ENCODE measurements at places on chromosomes 12 and 14.

DNA sequence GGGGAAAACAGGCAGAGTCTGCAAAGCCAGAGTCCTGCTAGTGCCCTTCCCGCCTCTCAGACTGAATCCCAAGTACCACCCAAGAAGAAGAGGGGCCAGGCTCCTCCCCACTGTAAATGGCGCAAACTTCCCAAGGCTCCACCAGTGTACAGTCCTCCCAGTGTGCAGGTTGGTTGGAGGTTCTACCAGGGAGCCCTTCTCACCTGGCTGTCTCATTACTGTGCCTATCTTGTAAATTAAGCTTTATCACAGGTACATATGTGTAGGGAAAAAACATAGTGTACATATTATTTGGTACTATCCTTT is 189.7 kb downstream of the FSCB start:
- no peak for DNase-seq

GRCh38 chr14:49893309-49894213 is 679 bp downstream of the ARF6 start:
- peak; percentile 74 for DNase-seq

DNA sequence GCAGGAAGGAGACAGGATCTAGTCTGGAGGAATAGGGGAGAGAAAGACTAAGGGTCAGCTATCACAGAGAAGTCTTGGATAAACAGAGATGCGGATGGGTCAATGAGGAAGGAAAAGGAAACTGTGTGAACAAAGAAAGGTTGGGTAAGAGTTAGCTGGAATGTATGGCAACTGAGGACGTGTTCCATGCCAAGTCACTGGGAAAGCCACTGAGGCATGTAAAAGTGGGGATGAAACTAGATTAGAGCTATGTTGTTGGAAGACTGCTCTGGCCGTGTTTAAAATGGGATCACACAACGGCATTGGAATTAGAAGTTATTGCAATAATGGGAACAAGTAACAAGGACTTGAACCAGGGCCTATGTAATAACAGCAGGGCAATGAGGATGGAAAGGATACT is 3.9 kb upstream of the NR2C1 start:
- no peak for DNase-seq

DNA sequence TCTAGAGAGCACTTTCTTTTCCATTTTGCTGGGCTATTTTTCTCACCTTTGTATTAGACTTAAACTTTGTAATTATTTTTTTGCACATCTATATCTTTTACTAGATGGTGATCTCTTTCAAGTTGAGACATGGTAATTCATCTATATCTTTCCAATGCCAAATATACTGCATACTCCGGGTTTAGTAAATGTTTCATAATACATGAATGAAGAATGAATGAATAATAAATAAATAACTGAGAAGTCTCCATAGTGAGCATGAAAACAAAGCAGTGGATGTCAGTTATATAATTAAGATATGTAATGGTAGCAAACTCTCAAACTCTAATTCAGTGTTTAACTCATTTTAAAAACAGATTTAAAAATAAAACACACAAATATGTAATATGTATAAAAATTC is 342.5 kb upstream of the KITLG start:
- DNase-seq = no peak

- DNase-seq = no peak
Measured at GRCh38 chr14:104657563-104658324, 31.7 kb upstream of the INF2 start.

GRCh38 chr12:7555752-7556151 is 52.2 kb upstream of the CD163 start:
- no peak for DNase-seq

GRCh38 chr14:52856139-52856538 is 64.7 kb upstream of the GNPNAT1 start:
- DNase-seq = no peak

- DNase-seq = no peak
Measured at GRCh38 chr12:5488626-5488955, 56.7 kb downstream of the NTF3 start.

- no peak for DNase-seq
Measured at GRCh38 chr12:121455766-121456420, 56.0 kb downstream of the RNF34 start.

- no peak for DNase-seq
Measured at GRCh38 chr12:23909551-23909950, 39.9 kb downstream of the SOX5 start.

- no peak for DNase-seq
Measured at GRCh38 chr12:60123557-60123956, 527.7 kb downstream of the SLC16A7 start.

DNA sequence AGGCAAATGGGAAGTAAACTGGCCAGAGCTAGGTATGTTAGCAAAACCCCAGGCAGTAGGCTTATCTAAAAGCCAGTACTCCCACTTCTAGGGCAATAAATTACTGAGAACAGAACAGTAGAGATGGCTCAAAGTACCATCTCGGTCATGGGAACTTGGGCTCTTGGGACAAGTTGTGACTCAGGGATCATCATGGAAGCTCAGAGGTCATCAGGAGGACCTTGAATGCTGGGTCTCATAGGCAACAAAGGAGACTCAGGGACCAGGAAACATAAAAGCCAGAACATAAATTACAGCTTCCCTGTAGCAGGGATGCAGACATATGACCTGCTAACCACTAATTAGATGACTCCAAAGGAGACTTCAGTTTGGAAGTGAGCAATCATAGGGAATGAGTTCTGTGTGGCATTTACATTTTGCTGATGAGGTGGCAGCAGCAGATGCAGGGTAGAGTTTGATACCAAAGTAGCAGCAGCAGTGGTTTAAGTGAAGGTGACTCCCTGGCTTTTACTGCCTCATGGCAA is 97.6 kb upstream of the SCAF11 start:
- DNase-seq = no peak

- no peak for DNase-seq
Measured at GRCh38 chr12:80513211-80513610, 69.2 kb downstream of the PTPRQ start.

- DNase-seq = no peak
Measured at GRCh38 chr14:101457301-101457935, 103.9 kb upstream of the DIO3 start.

DNA sequence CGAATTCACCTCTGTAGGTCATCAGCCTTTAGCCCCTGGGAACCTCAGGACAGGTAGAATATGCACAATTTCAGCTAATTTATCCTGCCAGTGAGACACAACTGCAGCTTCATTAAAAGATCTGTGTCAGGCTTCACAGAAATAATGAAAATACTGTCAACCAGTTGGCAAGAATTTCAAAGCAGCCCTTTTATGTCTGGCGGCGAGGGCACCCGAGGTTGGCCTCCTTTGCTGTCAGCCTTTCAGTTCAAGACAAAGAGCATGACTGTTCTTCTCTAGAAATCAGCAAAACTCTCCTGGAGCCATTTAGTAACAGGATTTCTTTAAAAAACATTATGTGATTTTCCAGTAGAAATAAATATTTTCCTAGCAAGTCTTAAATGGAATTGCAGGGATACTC is 75.9 kb downstream of the BBS10 start:
- no peak for DNase-seq

- no peak for DNase-seq
Measured at GRCh38 chr12:43277651-43278540, 274.1 kb downstream of the ADAMTS20 start.

DNA sequence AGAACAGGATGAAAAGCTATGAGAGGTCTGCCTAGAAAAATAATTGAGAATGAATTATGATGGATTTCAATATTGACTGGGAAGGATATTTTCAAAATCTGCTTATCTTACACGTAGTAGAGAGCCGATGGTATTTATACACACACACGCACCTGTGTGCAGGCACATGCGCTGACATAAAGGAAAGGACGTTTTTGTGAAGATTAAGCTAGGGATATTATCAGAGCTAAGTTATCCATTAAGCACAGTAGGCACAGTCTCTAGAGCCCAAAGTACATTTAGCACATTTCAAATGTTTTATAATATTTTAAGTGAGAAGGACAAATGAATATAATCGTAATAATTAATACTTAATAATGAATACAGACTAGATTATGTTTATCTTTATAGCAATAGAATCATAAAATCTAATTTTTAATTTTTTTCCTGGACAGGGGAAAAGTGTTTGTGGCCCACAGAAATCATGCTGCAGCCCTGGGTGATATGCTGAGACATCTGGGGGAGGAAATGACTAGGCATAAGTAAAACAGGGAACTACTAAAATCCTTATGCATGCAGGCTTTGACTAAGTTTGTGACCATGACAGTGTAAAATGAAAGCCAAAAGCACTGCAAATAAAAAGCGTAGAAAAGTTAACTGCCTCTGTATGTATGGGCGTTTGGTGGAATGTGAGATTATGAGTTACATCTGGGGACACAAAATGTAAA is 146.1 kb downstream of the KITLG start:
- DNase-seq = no peak

GRCh38 chr14:96135285-96135684 is 69.4 kb upstream of the BDKRB2 start:
- no peak for DNase-seq

DNA sequence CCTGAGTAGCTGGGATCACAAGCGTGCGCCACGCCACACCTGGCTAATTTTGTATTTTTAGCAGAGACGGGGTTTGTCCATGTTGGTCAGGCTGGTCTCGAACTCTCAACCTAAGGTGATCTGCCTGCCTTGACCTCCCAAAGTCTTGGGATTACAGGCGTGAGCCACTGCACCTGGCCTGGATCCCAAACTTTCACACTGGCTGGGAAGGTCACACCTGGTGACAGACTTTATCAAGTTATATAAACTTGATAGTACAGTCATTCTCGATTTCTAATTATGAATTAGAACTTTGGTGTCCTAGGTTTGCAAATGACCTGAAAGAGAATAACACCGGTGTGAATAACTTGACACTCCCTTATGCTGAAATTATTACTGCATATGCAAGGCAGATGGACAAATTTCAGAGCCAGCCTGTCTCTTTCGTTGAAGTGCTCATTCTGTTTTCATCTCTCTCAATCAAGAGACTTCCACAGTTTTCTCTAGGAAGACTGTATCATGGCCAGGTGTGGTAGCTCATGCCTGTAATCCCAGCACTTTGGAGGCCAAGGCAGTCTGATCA is 5.9 kb downstream of the PLBD1 start:
- no peak for DNase-seq

- DNase-seq = no peak
Measured at GRCh38 chr12:48873096-48873495, 7.4 kb upstream of the RND1 start.

- no peak for DNase-seq
Measured at GRCh38 chr14:31021576-31021949, 3.9 kb upstream of the AP4S1 start.

DNA sequence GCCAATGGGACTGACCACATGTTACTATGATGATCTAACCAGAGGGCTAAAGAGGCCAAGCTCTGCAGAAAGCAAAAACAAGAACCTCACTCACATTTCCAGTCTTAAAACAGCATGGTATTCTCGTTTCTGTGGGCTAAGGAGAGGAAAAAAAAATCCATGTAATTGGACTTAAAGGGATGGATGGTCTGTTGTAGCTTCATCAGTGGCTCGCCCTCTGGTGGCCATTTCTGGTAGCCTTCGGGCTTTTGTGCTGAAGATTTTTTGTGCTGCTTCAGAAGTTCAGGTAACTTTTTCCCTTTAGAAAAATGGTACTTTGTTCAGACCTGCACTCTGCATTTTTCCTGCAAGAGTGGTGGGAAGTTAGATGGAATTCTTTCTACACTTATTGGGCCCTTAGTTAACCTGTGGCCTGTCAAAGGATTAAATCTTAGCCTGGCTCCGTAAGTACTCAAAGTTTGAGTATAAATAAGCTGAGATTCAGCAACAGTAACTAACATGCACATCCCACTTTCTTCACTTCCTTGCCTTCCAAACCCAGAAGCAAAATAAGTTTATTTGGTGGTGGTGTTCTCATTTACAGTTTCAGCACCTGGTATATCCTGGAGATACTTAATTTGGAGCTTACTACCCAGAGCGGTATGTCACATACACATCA is 22.3 kb downstream of the DCAF4 start:
- peak; percentile 68 for DNase-seq

DNA sequence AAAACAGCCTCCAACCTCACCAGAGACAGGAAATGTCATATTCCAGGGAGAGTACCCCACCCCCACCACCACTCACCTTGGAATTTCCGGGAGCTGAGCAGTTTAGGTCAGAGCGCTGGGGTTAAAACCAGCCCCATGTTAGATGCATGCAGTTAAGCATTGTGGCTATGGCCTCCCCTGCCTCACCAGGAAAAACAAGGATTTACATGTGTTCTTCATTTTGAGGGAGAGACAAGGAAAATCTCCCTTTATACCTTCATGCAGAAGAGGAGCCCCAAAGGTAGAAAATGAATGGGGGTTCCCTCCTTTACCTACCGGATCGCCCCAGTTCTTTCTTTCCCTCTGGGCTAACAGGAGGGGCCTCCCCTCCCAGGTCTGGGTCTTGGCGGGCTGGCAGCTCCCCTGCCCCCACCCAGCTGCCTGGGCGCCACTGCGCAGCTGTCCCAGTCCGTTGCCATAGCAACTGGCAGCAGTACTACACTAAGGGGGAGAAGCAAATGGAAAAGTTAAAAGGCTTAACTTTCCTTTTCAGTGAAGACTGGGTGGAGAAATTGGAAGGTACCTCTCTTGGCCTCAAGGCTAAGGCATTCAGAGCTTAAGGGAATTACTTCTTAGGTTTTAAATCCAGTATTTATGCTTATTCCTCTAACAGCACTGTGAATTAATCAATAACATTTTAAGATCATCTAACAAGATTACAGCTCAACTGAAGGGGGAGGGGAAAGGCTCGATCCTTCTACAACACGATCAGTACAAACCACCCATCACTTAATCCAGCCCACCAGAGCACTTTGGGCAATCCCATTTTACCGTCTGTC is 20.5 kb downstream of the CBX5 start:
- DNase-seq = peak; percentile 53

DNA sequence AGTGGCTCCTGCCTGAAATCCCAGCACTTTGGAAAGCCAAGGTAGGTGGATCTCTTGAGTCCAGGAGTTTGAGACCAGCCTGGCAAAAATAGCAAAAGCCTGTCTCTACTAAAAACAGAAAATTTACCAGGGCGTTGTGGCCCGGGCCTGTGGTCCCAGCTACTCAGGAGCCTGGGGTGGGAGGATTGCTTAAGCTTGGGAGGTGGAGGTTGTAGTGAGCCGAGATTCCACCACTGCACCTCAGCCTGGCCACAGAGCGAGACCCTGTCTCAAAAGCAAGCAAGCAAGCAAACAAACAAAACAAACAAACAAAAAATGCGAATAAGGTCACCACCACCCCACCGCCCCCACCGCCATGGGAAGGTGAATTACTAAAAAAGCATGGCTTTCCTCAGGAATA is 238.7 kb downstream of the ATXN7L3B start:
- DNase-seq = no peak

DNA sequence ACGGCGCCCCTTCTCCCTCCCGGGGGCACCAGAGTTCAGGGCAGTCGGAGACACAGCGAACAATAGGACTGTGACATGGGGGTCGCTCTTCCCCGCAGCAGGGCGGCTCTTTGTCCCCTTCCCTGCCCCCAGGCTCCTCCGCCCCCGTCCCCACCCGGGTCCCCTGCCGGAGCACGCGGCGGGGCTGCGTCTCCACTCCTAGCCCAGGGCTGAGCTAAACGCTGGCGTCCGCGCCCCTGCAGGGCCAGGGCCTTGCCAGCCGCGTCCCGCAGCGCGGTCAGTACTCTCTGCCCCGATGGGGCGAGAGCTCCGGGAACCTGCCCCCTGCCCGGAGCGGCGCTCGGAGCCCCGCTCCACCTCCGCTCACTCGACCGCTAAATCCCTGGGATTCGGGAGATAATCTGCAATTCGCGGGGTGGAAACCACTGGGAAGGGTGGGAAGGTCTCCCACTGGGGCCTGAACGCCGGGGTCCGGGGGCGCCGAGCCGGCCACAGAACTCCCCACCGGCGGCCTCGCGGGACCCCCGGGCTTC is 825 bp upstream of the CCDC85C start:
- DNase-seq = peak; percentile 50

GRCh38 chr14:32932302-32932913 is 6.3 kb upstream of the NPAS3 start:
- DNase-seq = no peak

GRCh38 chr14:99689266-99690236 is 5.5 kb downstream of the CYP46A1 start:
- DNase-seq = no peak
